ENCODE measurements at places on chromosomes 16 and 17.
A peak's percentile ranks its signal among the peaks of the same experiment; 100 is the strongest.

DNA sequence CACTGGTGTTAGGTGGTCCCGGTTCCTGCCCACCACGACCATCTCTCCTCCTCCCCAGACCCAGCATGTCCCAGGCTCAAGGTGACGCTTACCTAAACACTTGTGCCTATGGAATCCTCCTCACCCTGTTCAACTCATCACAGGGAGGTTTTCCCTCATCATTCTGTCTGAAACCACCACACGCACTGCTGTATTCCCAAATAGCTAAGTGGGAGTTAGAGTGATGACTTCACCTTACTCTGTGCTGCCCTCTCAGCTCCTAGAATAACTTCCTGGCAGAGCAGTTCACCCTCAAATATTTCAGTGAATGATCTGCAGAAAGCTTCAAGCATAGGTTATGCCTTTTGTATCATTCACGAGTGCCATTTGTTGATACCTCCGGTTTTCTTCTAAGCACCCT, 216.5 kb downstream of the CPPED1 start:
- DNase-seq: no peak

DNA sequence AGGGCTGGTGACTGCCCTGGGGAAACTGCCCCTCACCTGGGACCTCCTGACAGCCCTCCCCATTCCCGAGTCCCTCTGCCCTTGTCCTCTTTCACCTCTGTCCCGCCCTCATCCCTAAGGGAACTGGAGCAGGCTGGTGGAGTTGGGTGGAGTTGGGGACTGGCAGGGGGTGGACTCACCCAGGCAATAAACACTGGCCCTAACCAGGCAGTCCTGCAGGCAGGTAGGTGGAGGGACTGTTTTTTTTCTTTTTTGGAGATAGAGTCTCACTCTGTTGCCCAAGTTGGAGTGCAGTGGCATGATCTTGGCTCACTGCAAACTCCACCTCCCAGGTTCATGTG, 11.7 kb downstream of the GCGR start:
- no peak for DNase-seq

GRCh38 chr17:79485419-79485985, 125.3 kb downstream of the RBFOX3 start:
- DNase-seq: no peak

DNA sequence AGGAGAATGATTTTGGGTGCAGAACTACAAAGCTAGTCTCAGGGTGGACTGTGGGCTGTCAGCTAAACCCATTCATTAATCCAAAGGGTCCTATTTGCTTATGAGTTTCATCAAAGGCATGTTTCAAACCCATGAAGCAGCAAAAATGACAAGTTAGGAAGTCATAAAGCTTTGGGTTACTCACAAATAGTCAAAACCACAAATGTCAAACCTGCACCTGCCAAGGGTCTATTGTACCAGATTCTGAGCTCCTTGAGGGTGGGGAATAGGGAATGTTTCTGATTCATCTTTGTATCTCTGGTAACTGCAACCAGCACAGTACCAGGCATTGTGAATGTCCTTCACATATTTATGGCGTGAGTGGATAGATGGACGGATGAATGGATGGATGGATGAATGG, 317.7 kb downstream of the MAF start:
- DNase-seq: no peak

DNA sequence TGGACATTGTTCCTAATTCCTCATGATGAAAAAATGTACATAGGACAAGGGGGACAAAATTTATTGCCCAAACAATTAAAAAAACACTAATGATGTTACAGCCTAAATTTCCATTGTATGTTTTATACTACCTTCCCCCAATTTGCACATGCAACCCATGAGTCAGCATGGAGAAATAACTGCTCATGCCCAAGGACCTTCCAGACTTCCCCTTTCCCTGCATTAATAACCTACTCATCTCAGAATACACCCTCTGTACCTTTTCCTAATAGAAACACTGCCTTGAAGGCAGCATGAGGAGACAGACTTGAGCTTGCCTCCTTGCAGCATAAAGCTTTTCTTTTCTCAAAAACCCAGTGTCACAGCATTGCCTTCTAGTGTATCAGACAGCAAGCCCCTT, 2402.8 kb downstream of the TP53TG3F start:
- DNase-seq: no peak

GRCh38 chr17:29054835-29055234, 11.9 kb downstream of the PIPOX start:
- DNase-seq: no peak

DNA sequence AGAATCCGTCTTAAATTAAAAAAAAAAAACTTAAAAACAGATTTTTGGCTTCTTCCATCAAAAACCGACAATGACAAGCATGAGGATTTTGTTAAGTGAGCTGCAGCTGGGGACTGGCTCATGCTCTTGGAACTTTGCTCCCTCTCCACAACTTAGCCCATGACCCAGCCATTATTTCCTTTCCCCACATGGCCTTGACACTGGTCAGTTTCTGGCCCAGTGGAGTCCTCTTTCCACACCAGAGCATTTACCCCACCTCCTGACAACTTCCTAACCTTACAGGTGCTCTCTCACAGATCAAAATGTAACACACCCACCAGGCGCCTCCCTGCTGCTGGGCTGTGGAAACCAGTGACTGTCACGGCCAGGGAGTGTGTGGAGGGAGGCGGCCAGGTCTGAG, 62.7 kb upstream of the ZNF267 start:
- DNase-seq: no peak

- no peak for DNase-seq
These were observed 6.0 kb downstream of the ARHGAP23 start for GRCh38 chr17:38434178-38434665.

DNA sequence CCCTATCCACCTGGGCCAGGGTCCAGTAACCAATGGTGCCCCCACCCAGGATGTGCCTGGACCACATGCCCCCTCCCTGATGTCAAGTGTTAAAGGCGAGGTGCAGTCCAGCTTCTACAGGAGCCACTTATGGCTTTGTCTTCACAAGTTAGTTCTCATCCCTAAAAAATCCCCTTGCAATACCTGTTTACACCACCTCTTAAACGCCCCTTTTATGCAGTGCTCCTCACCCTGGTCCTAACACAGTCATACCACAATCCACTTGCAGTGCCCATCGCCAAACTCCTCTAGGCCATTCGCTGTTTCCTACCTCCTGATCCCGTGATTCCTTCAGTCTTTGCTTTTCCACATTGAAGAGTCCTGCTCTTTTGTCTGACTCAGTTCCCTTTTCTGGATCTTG, 7.1 kb downstream of the GLYR1 start:
- no peak for DNase-seq

DNA sequence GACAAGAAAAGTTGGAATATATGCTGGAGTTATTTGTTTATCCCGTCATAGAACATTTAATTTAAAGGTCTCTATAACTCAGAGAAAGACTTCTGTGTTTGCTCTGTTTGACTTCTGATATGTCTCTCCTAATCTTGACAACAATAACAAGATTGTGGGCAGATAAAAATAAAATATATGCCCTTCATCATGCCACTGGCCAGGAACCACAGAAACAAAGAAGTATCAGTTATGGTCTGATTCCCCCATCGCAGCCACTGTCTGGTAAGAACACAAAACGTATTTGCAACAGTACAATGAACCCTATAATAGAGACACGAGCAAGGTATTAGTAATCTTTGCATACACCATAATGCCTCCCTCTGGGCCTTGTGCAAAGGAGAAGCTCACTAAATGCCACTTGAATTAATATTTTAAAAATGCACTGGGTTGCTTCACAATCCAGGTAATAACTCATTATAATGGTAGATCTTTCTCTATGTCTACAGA, 1498.3 kb downstream of the CDH11 start:
- DNase-seq: no peak

- no peak for DNase-seq
These were observed 163.2 kb downstream of the TOX3 start for GRCh38 chr16:52383640-52384292.

DNA sequence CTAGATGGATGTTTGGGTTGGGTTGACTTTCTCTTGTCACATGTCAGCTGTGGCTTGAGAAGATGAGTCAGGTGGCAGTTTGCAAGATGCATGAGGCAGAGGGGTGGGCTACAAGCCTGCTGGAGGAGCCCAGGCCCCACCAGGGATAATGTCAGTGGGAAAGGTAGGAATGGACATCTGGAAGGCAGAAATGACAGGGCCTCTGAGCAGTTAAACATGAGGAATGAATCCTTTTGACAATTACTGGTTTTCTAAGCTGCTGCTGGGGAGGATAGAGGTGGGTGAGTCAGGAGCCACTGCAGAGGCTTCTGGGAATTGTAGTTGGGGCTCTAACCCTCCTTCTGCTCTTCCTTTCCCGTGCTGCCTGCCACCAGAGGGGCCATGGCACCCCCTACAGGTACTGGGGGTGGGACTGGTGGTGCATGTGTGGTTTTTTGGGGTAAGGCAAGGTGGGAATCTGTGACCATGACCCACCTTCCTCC, 15.7 kb downstream of the SLC52A1 start:
- peak; percentile 49 for DNase-seq

DNA sequence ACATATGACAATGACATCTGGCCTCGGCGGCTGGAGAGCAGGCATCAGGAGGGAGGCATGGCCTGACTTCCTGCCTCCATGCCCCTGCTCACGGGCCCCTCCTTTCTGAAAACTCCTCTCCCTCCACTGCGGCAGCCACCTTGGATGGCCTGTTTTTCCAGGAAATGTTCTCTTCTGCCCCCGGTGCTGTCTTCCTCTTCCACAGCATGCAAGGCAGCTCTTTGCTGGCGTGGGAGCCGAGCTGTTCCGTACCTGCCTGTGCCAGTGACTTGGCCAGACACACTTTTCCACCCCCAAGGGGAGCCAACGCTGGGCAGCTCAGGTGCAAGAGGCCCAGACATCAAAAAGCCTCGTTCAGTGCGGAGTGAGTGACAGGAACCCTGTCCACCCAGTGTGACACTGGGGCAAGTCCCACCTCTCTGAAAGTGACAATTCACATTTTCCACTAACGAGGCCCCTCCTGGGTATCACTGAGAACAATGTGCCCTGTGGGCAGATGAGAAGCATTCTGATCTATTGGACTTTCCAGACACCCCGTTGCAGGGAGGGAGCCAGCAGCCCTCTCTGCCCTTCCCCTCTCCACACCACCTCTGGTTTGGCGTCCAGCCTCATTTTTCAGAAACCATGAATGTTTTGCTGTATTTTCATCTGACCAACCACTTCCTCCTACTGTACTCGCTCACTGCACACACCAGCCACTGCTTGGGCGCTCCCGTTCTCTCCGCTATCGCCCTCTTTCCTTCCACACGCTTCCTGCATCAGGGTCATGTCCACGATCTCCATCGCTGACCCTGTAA, 31.2 kb downstream of the NSMCE1 start:
- DNase-seq: peak; percentile 18

GRCh38 chr17:19021622-19022083, 17.1 kb upstream of the FAM83G start:
- no peak for DNase-seq

DNA sequence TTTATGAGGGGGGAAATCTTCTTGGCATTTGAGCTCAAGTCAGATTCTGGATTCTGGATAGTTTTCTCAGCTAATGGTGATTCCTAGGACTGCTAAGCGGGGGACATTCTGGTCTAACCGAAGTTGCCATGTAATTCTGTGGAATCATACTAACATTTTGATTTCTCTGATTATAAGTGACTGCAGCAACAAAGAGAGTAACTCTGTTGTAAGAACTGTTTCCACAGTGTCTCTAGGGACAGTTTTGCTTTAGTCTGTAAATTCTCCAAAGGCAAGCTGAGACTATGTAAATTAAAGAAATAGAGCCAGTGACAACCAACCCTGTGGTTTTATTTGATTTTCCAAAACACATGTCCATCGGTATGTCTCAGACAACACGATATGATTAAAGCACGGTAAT, 286.2 kb downstream of the IRX3 start:
- no peak for DNase-seq

DNA sequence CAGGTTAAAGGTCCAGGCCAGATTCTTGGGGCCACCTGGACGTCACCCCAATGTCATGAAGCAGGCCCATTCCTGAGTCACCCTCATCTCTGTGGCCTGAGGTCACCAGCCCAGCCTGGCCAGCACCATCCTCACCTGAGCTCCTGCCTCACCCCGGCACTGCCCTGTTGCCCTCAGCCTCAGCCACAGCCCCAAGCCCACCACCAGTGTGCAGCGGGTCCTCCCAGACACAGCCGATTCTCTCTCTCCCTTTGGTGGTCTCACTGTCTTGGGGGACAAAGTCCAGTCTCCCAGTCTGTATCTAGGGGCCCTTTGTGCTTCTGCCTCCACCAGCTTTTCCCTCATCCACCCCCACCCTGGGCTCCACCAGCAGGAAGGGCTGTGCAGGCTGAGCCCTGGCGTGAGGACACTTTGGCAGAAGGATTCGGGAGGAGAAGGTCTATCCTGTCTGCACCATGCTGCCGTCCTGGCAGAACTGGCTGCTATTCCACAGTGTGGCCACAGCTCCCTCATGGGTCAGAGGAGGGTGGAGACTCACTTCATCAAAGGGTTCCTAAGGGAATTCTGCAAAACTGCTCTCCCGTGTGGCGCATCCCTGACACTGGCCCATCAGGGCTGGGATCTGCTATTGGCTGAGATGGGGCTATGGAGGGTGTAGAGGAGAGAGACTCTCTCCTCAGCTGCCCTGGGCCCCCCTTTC, 64.3 kb downstream of the PRMT7 start:
- no peak for DNase-seq

DNA sequence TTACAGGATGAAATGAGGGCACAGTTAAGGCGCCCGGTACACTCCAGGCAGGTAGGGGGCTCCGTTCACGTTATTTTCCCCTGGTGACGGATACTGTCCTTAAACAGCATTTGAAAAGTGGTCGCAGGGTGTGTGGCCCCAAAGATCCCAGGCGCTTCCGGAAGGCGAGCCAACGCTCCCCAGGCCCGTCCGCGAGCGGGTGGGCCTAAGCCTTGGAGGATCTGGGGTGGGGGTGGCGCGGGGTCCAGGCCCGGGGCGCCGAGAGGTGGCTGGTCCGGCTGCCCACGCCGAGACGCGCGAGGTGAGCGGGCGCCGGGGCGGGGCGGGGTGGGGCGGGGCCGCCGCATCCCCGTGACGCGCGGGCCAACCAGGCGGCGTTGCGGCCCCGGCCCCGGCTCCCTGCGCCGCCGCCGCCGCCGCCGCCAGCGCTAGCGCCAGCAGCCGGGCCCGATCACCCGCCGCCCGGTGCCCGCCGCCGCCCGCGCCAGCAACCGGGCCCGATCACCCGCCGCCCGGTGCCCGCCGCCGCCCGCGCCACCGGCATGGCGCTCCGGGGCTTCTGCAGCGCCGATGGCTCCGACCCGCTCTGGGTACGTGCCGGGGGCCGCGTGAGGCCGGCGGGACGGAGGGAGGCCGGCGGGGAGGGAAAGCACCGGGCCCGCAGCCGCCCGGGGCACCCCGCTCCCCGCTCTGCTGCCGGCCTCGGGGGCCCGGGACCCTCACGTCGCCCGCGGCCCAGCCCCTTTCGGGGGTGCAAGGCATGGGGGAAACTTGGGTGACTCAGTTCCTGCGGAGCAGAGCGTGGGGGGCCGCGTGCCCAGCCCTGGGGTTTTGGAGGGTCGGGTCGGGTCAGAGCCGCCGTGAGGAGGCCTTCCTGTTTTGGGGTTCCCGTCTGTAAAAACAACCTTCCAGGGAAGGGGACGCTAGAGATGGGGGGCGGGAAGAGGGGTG, at the start of gene ABCC1:
Gene ABCC1, plus strand, starts transcription at position 407 of the 951 bp plus-strand sequence. Its CDS starts 136 bp downstream, at position 543.
- peak; percentile 72 for DNase-seq

- DNase-seq: no peak
These were observed 618 bp downstream of the GGA3 start for GRCh38 chr17:75260641-75261335.

Data from AG08395 (cell line).